ENCODE measurements at places on chromosomes 2 and 18. TPM values are rescaled to one million over a fixed set of nuclear protein-coding genes. Genes with fewer than 3 reads are reported as not detected.

Gene NEUROD1
- not detected for polyA plus RNA-seq

DNA sequence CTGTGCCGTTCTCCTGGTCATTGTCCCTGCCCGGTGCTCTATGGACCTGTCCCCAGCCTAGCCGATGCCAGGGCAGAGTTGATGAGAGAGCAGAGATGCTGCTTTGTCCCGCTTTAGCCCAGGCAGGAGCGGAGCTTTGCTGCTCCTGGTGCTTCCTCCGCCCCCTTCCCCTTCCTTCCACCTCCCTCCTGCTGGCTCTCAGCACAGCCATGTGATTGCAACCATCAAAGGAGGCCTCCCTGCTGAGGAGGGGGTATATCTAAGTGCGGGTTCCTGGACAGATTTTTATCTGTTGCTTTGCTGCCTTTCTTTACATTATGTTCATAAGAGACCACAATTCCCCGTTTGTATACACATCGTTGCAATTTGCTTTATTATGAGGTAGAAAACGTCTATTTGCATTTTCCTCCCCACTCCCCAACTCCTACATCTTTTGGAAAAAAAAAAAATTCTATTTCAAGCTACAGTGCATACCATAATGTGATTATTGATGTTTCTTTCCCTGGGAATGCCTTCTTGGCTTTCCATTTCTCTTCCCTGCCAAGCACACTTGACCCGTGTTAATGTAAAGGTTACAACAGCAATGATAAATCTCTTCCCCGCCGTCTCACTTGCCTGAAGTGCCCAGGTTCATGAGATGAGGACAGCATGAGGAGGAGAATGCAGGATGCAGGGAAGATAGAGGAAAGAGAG lies 25.4 kb downstream of the ALPK2 start:
- no peak for DNase-seq

DNA sequence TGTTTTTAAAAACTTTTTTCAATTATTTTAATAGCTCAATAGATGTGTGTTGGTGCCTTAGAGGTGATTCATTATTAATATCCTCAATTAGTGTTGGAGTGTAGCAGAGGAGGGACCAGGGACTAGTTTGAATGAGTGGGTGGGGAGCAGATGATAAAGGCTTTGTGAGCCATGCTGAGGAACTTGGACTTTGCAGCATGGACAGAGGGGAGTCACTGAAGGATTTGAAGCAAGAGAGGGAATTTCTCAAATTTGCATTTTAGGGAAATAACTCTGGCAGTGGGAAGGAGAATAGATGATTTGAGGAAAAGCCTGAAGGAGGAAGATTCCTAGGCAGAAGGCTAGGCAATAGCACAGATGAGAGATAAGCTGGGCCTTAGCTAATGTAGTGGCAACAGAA lies 42.3 kb upstream of the RMND5A start:
- DNase-seq, result no peak

GRCh38 chr2:200430017-200430416 lies 79.9 kb downstream of the KCTD18 start:
- DNase-seq, result no peak

Gene MYL1
- 6,609 TPM for polyA plus RNA-seq

Gene ANKRD39
- polyA plus RNA-seq, result 34.0 TPM

Gene PDE1A
- 2.1 TPM for polyA plus RNA-seq

DNA sequence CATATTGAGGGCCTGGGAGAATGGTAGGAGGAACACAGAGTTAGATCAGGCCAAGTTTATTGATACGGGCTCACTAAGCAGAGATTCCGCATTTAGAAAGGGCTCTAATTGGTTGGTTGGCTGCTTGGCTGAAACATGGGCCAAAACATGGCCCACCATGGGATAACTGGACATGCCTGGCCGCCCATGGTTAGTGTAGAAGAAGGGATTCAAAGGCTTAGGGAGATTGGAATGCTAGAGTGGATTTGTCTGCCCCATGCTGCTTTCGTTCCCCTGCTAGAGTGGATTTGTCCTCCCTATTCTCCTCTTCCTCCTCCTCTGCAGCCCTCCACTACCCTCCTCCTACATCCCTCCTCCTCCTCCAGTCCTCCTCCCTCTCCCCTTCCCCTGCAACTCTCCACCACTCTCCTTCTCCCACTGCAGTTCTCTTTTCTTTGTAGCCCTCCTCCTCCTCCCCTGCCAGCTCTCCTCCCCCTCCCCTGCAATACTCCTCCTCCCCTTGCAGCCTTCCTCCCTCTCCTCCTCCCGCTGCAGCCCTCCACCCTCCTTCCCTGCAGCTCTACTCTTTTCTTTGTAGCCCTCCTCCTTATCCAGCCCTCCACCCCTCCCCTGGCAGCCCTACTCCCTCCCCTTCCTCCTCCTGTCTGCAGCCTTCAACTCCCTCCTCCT lies 17.2 kb downstream of the BOK start:
- peak; percentile 4 for DNase-seq

GRCh38 chr18:13271302-13271911 lies 52.8 kb downstream of the LDLRAD4 start:
- DNase-seq, result no peak

- DNase-seq, result no peak
These were observed 9.3 kb upstream of the STAT1 start for GRCh38 chr2:191023235-191023679.
